ENCODE measurements at places on chromosomes 2 and 18. TPM values are rescaled to one million over a fixed set of nuclear protein-coding genes. Genes with fewer than 3 reads are reported as not detected.

CHRNG gene
- total RNA-seq, result not detected

GRCh38 chr2:199366406-199366805, 91.3 kb downstream of the SATB2 start:
- no peak for DNase-seq

- no peak for DNase-seq
Measured at GRCh38 chr18:22439447-22439846, 21.7 kb upstream of the CTAGE1 start.

DNA sequence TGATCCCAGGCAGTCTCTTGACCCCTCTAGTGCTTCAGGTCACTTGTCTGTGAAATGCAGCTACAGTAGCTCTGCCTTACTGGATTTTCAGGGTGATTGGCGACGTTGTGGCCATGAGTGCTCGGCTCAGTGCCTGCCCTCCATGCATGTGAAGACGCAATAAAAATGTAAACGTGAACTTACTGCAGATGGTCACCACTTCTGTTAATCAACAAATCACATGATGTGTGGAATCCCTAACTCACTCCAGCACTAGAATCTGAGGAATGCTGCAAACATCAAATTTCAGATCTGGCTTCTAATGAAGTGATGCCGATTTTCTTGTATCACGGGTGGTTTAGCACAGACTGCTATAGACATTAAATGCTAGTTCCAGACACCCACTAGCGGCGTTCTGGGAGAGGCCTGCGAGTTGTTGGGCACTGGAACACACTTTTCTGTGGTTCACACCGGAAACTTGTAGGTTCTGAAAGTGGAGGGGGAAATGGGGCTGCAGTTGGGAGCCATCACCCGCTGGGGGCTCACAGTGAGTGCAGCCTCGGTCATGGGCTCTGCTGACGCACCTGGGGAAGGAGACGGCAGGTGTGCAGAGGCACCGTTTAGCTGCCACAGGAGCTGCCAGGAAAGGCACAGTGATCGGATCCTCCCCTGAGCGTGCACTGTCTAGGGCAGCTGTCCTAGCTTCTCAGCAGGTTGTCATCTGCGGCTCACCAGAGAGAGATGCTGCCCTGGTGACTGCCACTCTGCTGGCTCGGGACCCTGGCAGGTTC, 6.5 kb downstream of the CNDP1 start:
- no peak for DNase-seq

- DNase-seq, result no peak
Measured at GRCh38 chr18:36693931-36694620, 134.7 kb downstream of the TPGS2 start.

DNA sequence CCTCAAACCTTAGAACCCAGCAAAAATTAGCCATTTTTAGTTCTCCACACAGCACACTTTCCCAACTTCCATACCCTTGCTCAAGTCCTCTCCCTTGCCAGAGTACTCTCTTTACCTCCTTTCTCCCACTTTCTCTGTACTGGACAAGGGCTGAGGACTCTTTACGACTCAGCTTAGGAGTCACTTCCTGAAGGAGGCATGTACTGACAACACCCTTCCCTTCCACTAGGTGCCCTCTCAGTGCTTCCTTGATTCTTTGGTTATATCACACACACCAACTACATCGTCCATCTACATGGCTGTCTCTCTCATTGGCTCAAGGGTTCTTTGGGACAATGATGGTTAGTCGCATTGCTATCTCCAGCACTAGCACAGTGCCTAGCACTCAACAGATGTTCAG, 5.2 kb upstream of the C18orf63 start:
- DNase-seq, result no peak

- no peak for DNase-seq
Measured at GRCh38 chr2:216423071-216423470, 10.8 kb downstream of the SMARCAL1 start.

HOXD1 gene
- not detected for total RNA-seq

GRCh38 chr2:42971947-42972736, 179.8 kb upstream of the HAAO start:
- DNase-seq, result peak; percentile 24

DNA sequence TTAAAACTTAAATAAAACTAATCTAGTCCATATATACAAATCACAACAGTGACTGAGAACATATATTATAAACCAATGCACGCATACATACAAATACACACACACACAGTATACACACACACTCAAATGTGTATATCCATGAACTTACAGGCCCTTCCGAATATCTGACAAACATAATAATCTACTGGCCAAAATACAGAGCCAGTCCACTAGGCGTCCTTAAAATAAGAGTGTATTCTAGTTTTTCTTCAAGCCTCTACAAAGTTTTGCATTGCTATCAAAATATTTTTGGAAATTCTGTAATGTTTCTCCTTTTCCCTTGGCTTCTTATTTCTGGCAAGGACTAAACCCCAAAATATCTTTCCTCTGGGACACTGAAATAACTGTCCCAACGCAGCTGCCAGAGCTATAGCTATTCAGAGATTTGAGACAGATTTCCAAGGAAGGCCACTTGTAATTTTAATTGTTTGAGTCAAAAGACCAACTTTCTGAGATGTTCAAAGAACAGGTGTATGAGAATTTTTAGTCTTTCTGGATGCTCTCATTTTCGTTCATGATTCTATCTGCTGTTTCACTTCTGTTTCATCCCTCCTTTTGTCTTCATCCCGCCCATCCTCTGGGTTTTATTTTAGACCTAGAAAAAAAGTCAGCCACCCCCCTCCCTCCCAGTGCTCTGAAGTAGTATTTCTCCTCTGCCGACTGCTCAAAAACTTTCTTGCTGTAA, 24.1 kb upstream of the SP3 start:
- no peak for DNase-seq

DNA sequence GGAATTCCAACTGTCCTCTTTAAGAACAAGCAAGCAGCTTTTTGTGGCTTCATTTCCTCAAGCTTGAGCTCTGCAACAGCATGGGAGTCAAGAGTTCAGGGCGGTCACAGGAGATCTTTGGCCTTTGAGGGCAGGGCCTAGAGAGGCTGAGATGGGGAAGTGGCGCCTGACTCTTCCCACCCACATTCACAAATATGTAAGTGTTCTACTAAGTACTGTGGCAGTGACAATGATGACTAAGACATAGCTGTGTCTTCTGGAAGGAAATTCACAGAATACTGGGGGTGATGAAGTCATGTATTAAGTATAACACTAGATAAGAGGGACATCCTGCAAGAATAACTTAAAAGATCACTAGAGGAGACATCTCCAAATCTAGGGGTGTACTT, 15.0 kb downstream of the RND3 start:
- no peak for DNase-seq

GRCh38 chr2:182330451-182331305, 96.2 kb downstream of the PDE1A start:
- DNase-seq, result no peak

GRCh38 chr2:227780981-227781615, 32.5 kb upstream of the CCL20 start:
- no peak for DNase-seq

ANKRD30B gene
- total RNA-seq, result not detected

Measured in GM12878 (cell line).